ENCODE measurements at places on chromosomes 1 and 21.

GRCh38 chr1:237681210-237681609 lies 209.5 kb downstream of the ZP4 start:
- no peak for DNase-seq

GRCh38 chr1:225709101-225709500 lies 56.2 kb upstream of the ENAH start:
- DNase-seq: no peak

DNA sequence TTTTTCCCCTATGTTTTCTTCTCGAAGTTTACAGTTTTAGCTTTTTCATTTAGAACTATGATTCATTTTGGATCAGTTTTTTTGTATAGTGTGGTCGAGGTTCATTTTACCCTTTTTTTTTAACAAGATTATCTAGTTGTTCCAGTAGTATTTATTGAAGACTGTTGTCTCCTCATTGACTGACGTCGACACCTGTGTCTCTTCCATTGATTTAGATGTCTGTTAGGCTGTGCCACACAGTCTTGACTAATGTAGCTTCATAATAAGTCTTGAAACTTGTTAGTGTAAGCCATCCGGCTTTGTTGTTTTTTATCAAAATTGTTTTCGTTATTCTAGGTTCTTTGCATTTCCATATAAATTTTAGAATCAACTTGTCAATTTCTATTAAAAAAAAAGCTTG lies 45.2 kb downstream of the CAMSAP2 start:
- no peak for DNase-seq

- DNase-seq: no peak
Measured at GRCh38 chr1:200310824-200311223, 99.0 kb downstream of the ZNF281 start.

- no peak for DNase-seq
Measured at GRCh38 chr1:156751451-156751756, at the start of gene HDGF. Gene HDGF (minus strand): TSS chr1:156751675. CDS start chr1:156751429, 246 bp downstream.

GRCh38 chr1:5913078-5913845 lies 79.0 kb downstream of the NPHP4 start:
- no peak for DNase-seq

- no peak for DNase-seq
Measured at GRCh38 chr1:232880354-232880753, 70.1 kb upstream of the NTPCR start.

All from fibroblast of skin of left quadriceps (primary cell).